ENCODE measurements at places on chromosomes 5 and 9.
A peak's percentile ranks its signal among the peaks of the same experiment; 100 is the strongest.

DNA sequence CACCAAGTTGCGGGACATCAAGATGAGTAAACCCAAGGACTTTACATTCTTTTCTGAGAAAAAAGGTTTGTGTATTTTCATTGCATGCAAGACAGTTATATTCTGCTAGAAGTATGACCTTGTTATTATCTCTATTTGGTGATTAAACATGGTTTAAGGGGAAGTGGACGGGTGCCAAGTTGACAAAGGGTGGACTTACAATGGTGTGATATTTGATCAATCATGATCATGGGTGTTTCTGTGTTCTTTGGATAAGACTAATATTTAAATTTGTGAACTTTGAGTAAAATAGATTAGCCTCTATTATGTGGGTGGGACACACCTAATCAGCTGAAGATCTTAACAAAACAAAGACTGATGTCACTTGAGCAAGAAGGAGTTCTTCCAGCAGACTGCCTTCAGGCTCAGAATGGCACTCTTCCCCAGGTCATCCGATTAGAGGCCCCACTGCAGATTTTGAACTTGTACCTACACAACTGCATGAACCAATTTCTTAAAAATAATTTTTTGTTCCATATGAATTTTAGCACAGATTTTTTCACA is 782.9 kb downstream of the CDH12 start:
- DNase-seq = peak; percentile 36

- DNase-seq = no peak
Measured at GRCh38 chr5:115898656-115899055, 56.9 kb downstream of the AP3S1 start.

- peak; percentile 71 for DNase-seq
Measured at GRCh38 chr5:151213803-151214613, 9.9 kb downstream of the CCDC69 start.

- DNase-seq = no peak
Measured at GRCh38 chr5:180455872-180456271, 38.3 kb upstream of the CNOT6 start.

DNA sequence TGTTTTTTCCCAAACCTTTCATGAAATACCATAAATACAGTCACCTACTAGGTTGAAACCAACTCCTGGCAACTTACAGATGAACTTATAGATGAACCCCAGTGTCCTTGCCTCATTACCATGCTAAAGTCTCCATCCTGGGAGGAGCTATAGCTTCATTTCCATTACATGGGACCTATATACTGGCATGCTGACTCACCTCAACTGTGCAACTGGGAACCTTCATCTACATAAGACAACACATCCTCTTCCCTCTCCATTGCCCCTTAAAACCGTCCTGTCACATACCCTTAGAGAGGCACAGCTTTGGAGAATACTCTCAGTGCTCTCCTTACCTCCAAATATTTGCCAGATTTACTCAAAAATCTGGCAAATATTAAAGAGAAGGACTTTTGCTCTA is 638.3 kb downstream of the HTR1A start:
- no peak for DNase-seq

DNA sequence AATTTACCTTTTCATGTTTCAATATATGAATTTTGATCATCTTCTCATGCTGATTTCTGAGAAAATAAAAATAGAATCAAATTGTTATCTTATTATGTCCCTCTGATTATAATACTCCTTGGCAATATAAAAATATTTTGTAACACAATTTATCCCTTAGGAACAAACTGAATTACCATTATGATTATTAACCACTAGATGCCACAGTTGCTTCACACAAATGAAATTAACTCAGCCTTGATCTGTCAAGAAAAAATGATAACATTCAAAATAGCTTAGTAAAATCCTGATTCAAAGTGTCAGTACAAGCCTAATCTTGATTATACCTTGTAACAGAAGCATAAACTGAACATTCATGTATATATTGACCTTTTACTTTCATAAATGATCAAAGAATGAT is 4.8 kb upstream of the CHSY3 start:
- no peak for DNase-seq

Measured in mucosa of gallbladder (tissue), 1 donor.